ENCODE measurements at places on chromosomes 6 and 20.

GRCh38 chr20:48782901-48783308 lies 44.9 kb downstream of the PREX1 start:
- no peak for DNase-seq

DNA sequence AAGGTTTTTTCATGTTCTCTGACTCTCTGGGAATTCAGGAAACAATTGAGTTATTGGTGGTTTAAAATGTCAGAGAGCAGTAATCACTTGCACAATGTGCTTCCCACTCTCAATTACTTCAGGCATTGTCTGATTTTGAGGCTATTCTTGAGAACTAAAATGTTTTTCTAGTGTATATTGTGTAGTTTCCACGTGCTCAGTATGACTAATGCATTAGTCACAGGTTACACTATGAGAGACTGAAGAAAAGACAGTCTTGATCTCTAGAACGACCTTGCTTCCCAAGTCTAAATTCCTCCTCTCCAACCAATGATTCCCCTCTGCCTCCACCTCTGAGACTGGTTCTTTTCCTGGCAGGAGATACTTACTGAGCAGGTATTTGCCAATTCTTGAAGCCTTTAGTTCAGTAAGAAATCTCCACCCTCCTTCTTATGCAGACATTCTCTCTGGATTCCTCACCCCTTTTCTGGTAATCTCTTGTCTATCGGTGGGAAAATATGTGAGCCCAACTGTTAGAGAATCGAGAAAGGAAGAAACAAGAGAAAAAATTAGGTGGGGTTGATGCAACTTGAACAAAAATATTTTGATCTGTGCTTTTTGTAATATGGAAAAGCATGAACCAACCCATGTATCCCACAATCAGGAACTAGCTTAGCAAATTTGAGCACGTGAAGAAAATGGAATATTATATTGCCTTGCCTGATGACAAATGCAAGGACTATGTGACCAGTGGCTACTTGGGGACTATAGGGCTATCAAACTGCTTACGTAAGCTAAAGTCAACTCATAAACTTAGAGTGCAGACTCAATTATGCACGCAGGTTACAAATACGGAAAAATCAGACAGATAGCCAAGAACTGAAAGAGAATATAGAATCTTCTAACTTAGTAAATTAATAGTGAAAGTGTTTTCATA lies 61.1 kb upstream of the SLC22A16 start:
- DNase-seq: no peak

DNA sequence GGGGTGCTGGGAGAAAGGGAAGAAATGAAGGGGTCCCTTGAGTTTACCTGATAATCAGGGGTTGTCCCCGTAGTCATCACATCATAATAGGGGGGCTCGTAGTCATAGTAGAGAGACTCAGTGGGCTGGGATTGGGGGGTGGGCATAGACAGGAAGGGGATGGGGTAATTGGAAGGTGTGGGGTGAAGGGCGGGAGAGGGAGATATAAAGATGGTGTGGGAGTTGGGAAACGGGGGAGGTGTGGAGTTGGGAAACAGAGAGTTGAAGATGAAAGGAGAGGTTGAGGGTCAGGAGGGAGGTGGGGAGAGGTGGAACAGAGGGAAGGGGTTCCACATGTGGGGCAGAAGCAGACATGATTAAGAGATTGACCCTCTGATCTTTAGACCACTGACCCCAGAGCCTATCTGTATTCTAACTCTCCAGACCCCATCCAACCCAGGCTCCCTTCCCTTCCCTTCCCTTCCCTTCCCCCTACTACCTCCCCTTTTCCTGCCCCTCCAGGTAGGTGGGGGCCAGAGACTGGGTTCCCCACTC lies 6.5 kb downstream of the COL11A2 start:
- no peak for DNase-seq

GRCh38 chr6:158206740-158207421 lies 38.7 kb downstream of the GTF2H5 start:
- no peak for DNase-seq

GRCh38 chr6:97282238-97282725 lies 734 bp downstream of the MMS22L start:
- DNase-seq: no peak

DNA sequence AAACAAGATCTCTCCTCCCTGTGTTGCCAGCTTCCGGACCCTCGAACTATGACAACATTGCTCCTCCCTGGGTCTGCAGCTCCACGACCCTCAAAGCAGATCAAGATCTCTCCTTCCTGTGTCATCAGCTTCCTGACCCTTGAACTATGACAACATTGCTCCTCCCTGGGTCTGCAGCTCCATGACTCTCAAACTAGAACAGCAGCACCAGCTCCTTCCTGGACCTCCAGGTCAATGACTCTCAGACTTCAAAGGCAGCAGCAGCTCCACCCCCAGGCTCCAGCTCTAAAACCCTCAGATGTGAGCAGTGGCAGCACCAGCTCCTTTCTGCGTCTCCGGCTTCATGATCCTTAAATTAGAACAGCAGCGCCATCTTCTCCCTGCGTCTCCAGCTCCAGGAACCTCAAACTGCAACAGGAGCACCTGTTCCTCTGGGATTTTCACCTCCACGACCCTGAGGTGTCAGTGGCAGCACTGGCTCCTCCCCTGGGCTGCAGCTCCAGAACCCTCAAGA lies 341.0 kb upstream of the SULF2 start:
- no peak for DNase-seq

DNA sequence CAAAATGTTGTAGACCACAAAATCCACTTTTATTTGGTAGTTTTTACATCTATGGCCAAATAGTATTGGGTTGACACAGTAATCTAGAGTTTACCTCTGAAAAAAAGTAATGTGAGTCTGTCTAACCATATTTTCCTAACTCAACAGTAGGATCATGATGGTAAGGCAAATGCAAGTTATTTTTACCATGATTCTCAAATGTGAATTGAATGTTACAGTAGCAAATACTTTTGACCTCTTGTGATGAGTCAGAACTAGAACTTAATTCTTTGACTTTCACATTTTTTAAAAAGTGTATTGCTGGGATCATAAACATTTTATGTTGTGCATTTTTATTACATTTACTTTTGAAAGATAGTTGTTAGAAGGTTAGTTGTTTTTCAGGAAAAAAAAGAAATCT lies 22.0 kb downstream of the RNF146 start:
- DNase-seq: no peak

GRCh38 chr6:25395731-25396130 lies 116.6 kb downstream of the CARMIL1 start:
- DNase-seq: no peak

DNA sequence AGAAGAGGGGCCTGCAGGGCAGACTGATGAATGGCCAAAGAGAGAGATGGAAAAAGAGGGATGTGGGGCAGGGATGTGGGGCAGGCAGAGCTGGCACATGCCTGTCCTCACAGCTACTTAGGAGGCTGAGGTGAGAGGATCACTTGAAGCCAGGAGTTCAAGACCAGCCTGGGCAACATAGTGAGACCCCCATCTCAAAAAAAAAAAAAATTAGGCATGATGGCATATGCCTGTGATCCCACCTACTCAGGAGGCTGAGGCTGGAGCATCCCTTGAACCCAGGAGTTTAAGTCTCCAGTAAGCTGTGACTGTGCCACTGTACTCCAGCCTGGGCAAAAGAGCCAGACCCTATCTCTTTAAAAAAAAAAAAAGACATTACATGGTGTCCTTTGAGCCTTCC lies 34.8 kb downstream of the RNF8 start:
- DNase-seq: no peak

DNA sequence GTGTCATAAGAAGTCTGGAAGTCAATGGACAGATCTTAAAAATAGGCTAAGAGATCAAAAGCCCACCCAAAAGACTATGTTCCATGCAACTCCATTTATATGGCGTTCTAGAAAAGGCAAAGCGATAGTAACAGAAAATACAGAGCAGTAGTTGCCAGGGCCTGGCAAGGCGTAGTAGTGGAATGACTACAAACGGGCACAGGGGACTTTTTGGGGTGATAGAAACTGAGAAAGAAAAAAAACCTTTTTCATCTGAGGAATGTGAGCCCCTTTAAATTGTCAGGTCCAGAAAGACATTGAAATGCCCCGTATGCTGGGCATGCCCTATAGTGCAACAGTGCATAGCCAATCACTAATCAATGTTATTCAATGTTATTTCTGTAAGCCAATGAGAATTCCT lies 47.2 kb upstream of the FAM50B start:
- DNase-seq: no peak

DNA sequence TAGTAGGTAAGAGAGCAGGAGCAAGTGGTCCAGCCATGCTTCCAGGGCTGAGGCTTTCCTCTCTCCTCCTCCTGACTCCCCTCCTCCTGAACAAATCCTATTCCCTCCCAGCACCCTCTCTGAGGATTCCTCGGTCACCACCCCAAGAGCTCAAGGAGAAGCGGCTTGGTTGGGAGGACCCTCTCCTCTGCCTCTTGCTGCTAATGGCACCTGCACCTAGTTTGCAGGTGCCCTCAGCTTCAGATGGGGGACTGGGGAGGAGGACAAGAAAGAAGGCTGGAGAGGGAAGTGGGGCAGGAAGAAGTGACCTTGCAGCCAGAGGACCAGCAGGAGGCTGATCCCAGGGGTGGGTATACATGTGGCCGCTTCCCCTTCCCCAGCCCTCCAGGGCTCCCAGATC lies 17.5 kb downstream of the NCR2 start:
- DNase-seq: no peak

GRCh38 chr6:18920701-18921100 lies 533.6 kb downstream of the RNF144B start:
- no peak for DNase-seq

DNA sequence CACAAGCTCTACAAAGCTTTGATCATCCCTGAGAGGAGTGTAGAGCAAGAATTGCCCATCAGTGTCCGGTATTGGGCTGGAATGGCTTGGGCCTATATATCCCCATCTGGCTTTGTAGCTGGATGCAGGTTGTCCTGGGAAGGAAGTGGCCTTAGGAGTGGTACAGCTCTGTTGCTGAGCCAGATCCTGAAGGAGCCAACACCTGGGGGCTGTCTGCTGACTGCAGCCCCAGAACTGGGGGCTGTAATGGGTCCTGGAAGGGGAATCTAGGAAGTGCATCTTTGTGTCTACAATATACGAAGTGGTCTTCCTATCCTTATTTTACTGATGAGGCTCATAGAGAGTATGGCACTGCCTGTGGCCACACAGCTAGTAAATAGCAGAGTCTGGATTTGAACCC lies 145.9 kb downstream of the CDC5L start:
- no peak for DNase-seq

DNA sequence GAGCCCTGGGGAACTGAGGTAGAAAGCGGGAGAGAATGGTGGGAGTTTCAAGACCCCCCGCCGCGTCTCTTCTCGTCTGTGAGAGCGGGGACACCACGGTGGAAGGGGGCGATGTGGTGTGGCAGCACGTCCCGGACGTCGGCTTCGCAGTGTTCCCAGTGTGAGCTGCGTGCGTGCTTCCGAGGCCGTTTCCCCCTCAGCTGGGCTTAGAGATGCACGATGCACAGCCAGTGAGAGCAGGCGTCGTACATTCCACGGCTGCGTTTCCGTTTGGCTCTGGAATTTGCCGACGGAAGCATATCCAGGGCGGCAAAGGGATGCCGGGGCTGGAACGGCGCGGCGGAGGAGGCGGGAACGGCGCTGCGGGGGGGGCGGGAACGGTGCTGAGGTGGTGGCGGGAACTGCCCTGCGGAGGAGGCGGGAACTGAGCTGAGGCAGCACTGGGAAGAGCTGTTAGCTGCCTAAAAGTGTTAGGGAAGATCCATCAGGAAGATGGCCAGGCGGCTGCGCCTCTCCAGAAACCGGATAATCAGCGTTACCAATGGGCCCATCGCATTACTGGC lies 37.7 kb downstream of the KIF25 start:
- no peak for DNase-seq

GRCh38 chr6:149311293-149311692 lies 6.2 kb upstream of the TAB2 start:
- DNase-seq: no peak

DNA sequence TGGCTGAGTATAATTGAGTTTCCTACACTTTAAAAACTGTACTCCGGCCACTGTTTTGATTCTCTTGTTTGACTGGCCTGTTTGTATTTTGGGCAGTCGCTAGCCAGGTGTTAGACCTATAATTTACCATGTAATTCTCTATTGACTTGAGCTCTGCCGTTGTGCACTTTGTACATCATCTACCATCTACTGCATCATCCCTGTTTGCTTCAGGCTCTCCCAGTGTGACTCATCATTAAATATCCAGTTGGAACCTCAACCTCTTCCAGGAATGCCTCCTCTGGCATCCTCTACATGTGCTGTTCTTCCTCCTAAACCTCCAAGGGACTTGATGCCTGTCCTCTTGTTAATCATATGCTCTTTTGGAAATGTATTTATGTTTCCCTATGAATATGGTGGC lies 72.3 kb downstream of the FARS2 start:
- no peak for DNase-seq

DNA sequence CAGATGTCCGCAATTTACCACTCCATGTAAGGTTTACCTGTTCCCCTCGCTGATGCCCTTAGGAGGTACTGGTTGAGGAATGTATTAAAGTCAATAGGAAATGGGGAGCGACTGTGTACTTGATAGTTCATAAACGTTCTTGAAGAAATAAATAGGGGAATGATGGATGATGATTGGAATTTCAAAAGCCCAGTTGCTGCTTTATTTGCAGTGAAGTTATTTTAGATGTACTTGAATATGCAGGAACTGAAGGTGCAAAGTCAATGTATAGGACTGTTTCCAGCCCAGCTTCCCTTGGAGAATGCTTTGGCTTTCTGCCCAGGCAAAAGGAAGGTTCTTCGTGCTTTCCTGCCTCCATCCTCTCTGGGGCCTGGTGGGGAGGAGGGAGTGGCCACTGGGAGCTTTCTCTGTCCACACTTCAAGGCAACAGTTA lies 19.8 kb downstream of the ADGRF5 start:
- DNase-seq: no peak

DNA sequence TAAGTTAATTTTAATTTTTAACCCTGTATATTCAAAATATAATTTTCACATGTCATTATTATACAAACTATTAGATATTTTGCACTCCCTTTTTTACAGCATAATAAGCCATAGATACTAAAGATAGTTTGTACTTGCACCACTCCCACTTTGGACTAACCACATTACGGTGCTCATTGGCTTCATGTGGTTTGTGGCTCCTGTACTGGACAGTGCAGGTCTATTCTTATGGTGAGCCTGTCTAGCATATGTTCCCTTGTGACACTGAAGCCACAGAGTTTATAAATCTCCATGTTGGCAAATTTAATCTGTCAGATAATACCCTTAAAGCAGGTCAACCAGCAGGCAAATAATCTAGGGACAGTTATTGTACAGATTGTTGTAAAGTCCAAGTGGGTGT lies 354.4 kb upstream of the KCNQ5 start:
- no peak for DNase-seq

- DNase-seq: no peak
Measured at GRCh38 chr6:64672131-64672530, 1034.9 kb downstream of the EYS start.

DNA sequence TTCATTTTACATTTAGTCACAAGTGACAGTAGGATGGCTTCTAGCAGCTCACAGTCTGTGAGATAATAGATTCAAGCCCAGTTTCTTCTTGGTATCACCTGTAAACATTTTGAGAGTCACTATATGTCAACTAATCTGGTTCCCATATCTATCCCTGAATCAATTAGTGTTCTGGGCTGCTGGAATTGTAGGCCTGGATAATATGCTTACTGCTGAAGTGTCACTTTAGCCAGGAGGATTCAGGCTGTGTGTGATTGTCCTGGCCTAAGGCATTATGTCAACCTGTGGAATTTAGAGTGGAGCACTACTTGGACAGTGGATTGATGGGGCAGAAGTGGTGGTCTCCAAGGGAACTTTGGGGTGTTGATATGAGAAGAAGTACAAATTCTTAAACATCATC lies 1071.8 kb upstream of the CITED2 start:
- no peak for DNase-seq
